Osteocyte (in vitro differentiated cells): ENCODE measurements at places on chromosomes 6 and 20. TPM values are rescaled to one million over a fixed set of nuclear protein-coding genes. Genes with fewer than 3 reads are reported as not detected.

- no peak for DNase-seq
Measured at GRCh38 chr6:81613606-81614005, 138.9 kb downstream of the TENT5A start.

DNA sequence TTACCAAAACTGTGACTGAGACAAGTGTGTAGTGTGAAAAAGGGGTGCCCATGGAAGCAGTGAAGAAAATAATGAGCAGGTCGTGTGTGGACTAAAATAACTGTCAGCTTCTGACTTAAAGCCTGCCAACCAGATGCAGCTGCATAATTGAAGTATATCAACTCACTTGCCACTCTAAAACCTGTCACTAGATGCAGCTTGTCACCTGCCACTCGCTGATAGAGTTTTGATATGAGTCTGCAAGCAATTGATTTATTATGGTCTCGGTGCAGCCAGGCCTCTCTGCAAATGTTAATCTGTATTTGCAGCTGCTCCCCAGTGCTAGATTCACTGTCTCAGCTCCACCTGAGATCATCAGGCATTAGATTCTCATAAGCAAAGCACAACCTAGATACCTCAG is 1090.0 kb upstream of the EYS start:
- no peak for DNase-seq

- DNase-seq: no peak
Measured at GRCh38 chr6:122649701-122650100, 39.5 kb downstream of the PKIB start.

DNA sequence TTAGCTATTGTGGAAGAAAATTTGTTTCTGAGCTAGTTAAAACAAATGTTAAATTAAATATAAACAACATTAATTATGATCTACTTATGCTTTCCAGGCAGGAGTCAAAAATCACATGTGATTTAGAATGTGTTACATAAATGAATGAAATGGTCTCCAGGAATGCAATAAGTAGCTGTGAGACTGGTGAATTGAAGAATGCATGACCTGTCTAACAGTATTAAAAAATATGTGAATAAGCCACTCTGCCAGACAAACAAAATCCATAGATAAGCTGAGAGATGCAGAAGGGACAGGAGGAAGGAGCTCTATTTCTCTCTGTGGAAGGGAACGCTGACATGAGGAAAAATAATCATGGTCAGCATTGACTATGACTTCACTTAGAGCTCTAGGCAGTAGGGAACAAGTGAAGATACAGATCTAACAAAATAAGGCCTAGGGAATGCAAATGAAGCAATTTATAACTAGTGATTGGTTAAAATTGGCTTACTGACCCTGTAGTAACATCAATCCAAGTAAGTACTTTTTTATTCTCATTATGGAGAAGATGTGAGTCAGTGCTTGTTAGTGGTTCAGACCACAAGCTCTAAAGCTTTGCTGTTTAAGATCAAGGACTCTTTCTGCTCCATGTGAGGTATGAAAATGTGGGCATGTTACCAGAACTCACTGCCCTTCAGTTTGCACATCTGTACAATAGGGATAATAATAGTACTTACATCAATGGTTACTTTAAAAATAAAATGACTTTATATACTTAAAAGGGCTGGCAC is 432.6 kb downstream of the MMUT start:
- no peak for DNase-seq

Gene MAPK13
- total RNA-seq: 1.5 and 1.6 TPM in 2 replicates
